ENCODE measurements at places on chromosomes 2 and 18. TPM values are rescaled to one million over a fixed set of nuclear protein-coding genes. Genes with fewer than 3 reads are reported as not detected.
A peak's percentile ranks its signal among the peaks of the same experiment; 100 is the strongest.

- DNase-seq, result no peak
Measured at GRCh38 chr2:25410370-25410769, 68.6 kb upstream of the DNMT3A start.

GRCh38 chr2:148928395-148928794 is 53.4 kb downstream of the KIF5C start:
- DNase-seq, result no peak

- DNase-seq, result peak; percentile 34
Measured at GRCh38 chr2:88919087-88919738, 227.7 kb downstream of the RPIA start.

GRCh38 chr2:8281234-8281633 is 400.6 kb upstream of the ID2 start:
- no peak for DNase-seq

- no peak for DNase-seq
Measured at GRCh38 chr2:78779761-78780160, 245.7 kb upstream of the REG3G start.

Gene MAPK4
- total RNA-seq, result not detected

GRCh38 chr2:16644221-16644925 is 21.3 kb downstream of the CYRIA start:
- peak; percentile 33 for DNase-seq

DNA sequence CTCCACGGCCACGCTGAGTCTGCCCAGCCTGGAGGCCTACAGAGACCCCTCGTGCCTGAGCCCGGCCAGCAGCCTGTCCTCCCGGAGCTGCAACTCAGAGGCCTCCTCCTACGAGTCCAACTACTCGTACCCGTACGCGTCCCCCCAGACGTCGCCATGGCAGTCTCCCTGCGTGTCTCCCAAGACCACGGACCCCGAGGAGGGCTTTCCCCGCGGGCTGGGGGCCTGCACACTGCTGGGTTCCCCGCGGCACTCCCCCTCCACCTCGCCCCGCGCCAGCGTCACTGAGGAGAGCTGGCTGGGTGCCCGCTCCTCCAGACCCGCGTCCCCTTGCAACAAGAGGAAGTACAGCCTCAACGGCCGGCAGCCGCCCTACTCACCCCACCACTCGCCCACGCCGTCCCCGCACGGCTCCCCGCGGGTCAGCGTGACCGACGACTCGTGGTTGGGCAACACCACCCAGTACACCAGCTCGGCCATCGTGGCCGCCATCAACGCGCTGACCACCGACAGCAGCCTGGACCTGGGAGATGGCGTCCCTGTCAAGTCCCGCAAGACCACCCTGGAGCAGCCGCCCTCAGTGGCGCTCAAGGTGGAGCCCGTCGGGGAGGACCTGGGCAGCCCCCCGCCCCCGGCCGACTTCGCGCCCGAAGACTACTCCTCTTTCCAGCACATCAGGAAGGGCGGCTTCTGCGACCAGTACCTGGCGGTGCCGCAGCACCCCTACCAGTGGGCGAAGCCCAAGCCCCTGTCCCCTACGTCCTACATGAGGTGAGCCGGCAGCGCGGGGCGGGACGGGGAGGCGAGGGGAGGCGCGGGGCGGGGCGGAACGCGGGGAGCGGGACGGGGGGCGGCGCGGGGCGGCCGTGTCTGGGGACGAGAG is 15.2 kb downstream of the NFATC1 start:
- DNase-seq, result no peak

Gene CD207
- not detected for total RNA-seq

Gene ALPP
- total RNA-seq, result not detected

GRCh38 chr2:41771710-41772109 is 276.1 kb upstream of the PKDCC start:
- no peak for DNase-seq

DNA sequence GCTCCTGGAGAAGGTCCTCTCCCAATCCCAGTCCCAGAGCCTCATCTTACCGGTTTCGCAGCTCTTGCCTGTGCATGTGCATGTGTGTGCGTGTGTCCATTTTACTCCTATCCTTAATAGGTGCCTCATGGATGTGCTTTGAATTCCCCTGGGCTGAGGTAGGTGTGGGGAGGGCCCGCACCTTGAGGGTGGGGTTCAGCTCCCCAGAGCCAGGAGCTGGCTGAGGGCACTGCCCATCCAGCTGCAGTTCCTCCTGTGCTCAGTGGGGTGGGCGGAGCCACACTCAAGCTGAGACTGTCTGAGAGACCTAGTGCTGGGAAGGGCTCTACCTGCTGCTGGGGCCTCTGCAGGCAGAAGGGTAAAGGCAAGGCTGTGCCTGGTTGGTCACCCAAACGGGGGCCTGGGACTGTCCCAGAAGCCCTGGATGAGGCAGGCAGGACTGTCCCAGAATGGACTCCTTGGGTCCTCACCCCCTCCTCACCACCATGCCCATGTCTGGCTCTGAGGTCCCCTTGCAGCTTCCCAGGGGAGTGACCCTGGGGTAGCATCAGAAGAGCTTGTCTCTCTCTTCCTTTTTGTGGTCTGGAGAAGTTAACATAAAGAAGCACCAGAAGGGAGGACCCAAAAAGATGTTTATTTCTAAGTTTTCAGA is 8.9 kb downstream of the GDF7 start:
- DNase-seq, result no peak

DNA sequence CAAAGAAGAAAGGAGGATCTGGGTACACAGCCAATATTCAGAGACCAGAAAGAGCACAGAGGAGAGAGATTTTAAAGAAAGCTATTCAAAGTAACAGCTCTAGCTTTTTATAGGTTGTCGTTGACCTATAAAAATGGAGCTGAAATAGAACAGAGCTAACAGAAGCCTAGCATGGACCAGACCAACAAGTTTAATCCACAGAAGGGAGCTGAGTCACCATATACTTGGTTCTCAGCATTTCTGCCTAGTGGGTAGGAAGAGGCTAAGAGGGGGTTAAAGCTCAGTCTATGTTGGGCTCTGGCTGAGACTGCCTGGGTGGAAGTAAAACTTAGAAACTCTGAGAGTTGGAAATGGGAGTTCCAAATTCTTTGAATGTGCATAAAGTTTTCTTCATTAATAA is 678.0 kb upstream of the CDH2 start:
- DNase-seq, result peak; percentile 18
